ENCODE measurements at places on chromosomes 13 and 19. TPM values are rescaled to one million over a fixed set of nuclear protein-coding genes. Genes with fewer than 3 reads are reported as not detected.

Gene BST2
- 45.1 TPM for polyA plus RNA-seq

DNA sequence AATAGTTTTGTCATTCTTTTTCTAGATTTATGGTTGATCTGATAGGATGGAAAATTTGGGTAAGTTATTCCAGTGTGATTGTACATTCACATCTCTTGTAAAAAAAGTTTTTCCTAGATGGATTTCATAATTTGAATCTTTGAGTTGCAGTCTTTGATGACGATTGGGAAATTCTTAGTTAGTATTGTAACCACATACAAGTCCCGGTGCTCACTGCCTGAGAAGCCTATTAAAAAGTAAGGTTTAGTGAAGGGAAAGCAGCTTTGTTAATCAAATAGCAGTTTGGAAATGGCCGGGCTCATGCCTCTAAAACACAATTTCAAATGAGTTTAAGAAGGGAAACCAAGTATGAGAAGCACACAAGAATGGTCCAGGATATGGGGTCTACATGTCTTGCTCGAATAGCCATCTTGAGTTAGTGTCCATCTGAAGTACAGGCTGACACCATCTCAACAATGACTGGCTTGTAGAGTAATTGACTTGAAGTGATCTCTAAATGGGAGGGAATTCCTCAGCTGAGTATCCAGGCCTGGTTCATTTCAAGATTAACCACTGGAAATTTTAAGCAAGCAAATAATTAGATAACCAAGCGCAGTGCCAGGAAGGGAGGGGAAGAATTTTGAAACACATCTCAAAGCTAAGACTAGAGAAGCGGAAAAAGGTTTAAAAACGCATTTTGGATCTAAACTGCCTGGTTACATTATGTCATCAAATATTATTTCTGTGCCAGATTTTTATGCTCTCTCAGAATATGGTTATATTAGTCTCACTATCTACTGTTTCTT, 1145.6 kb upstream of the MIR17HG start:
- no peak for DNase-seq

DNA sequence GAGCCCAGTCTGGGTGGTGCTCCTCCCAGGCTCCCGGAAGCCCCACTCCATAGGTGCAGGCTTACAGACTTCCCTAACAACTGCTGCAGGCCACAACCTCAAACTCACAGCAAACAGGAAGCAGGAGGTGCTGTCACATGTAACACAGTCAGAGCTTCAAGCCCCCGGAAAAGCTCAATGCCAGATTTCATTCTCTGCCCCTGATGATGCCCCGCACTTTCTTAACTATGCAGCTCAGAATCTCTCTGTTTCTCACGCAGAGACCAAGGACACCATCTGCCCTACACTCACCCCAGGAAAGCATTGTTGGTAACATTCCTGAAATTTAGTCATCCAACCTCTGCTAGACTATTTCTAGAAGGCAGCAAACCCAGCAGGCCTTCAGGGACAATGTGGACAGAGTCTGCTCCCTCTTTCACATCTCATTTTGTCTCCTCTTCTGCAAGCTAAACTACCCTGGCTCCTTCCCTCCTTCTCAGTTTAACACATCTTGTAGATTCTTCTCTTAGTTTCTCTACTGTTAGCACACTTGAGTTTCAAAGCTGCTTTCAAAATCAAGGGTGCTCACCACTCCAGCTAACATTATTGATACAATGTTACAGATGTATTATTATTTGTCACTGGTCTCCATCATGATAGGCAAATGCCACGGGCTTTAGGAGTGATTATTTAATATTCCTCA, 162.5 kb downstream of the KCTD12 start:
- DNase-seq, result no peak

DNA sequence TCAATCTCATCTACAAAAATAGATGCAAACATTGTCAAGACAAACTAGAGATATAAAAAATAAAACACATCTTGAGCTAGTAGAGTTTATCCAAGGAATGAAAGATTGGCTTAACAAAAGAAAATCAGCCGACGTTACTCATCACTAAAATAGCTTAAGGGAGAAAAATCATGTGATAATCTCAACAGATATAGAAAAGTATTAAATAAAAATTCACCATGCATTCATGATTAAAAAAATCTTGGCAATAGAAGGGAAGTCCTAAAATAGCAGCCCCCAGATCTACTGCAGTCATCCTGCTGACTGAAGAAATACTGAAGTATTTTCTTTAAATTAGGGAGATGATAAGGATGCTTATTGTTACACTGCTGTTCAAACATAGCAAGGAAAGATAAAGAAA, 12.6 kb upstream of the DCLK1 start:
- DNase-seq, result no peak

GRCh38 chr19:29021232-29021916, 191.6 kb downstream of the UQCRFS1 start:
- no peak for DNase-seq

DNA sequence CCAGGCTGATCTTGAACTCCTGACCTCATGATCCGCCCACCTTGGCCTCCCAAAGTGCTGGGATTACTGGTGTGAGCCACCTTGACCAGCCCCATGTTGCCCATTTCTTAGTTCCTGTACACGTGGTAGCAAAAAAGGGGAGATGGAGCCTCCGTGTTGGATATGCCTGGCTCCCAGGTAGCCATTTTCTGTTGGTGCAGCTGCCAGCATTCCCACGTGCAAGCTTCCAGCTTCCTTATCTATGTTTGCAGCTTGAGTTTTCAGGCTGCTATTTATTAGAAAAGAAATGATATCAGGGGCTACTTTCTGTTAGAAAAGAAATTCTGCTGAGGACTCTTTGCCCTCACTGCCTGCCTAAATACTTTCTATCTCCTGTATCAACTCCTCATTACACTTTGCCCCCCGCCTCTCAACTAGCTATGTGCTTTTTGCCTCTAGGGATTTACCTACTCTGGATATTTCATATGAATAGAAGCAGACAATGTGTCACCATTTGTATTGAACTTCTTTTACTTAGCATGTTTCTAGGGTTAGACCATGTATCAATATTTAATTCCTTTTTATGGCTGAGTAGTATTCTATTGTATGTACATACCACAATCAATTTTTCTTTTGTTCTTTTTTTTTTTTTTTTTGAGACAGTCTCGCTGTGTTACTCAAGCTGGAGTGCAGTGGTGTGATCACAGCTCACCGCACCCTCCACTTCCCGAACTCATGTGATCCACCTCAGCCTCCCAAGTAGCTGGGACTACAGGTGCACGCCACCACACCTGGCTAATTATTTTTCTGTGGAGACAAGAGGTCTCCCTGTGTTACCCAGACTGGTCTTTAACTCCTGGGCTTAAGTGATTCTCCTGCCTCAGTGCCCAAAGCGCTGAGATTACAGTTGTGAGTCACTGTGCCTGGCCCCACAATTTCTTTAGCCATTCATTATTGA, 3.4 kb upstream of the TMED1 start:
- DNase-seq, result no peak

DNA sequence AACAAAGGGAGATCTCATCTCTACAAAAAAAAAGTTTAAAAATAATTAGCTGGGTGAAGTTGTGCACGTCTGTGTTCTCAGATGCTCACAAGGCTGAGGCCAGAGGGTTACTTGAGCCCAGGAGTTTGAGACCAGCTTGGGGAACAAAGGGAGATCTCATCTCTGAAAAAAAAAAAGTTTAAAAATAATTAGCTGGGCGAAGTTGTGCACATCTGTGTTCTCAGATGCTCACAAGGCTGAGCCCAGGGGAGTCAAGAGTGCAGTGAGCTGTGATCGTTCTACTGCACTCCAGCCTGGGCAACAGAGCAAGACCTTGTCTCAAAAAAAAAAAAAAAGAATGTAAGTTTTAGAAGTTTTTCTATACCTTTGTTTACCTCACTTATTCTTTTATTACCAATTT, 127.3 kb downstream of the FGF9 start:
- no peak for DNase-seq
